CD4-positive, CD25-positive, alpha-beta regulatory T cell (primary cell): ENCODE measurements at places on chromosomes 5 and 9. TPM values are rescaled to one million over a fixed set of nuclear protein-coding genes. Genes with fewer than 3 reads are reported as not detected.

- no peaks in the 10 kb centered on the region for H3K27me3 ChIP-seq
- no peak for DNase-seq
- no peak overlapping the region for H3K4me3 ChIP-seq
- no peaks in the 10 kb centered on the region for H3K4me1 ChIP-seq
These were observed 289.7 kb upstream of the SEMA6A start for GRCh38 chr5:116864157-116864837.

DNA sequence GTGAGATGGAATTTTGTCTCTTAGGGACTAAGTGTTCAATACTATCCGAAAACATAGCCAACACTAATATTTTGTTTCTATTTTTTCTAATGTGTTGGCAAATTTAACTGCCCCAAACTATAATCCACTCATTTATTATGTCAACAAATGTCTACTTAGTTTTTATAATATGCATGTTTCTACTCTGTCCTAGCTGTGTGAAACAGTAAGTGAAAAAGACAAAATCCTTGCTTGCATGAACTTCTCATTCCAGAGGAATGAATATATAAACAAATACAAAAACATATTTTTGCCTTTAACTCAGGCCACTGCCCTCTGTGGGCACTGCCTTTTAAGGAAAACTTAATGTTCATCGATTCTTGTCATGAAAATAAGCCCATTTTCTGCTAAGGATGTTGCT, 1275.4 kb upstream of the CDH18 start:
- no peak for DNase-seq
- no peak overlapping the region for H3K4me3 ChIP-seq
- H3K36me3 ChIP-seq = no peaks in the 10 kb centered on the region

GRCh38 chr9:27124151-27124550, 15.1 kb downstream of the TEK start:
- no peak overlapping the region for H3K27ac ChIP-seq
- DNase-seq = no peak

TNFSF8 gene
- total RNA-seq = 47.3 TPM

PIP5KL1 gene
- 3.3 TPM for total RNA-seq
